NCI-H774 (cell line): ENCODE measurements at places on chromosomes 1 and 21.

GRCh38 chr1:240306673-240307072 is 215.0 kb downstream of the FMN2 start:
- no peak for DNase-seq

DNA sequence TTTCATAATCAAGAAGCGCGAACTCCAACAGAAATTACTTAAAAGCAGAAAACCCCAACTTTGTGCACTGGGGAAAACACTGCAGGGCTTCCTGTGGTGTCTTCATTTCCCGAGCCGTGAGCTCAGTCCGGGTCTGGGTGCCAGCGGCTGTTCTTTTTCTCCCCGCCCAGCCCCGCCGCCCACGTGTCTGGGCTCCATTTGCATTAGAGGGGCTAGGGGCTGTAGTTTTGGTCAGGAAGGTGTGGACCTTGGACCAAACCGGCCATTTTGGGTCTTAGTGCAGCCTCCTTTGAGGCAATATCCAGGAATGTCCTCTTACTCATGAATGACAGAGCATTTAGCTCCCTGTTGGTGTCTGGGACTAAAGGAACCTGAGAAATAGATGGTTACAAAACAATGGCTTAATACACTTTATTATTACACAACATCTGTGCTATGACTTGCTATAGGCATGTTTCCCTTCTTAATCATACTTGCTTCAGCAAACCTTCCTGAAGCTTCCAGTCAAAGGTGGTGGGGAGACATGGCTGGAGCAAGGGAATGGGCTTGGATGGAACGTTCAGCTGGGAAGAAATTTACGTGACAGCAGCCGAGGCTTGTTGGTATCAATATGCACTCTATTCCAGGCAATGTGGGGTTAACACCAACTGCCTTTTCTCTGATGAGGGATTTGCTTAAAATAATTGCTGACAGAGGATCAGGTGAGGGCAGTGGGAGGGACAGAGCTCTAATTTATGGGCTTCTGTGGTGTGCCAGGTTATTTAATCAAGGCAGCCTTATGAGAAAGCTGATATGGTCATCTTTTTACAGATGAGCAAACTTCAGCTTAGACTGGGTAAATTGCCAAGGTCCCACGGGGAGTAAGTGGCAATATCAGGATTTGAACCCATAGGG is 1.1 kb downstream of the AGTRAP start:
- DNase-seq: no peak

DNA sequence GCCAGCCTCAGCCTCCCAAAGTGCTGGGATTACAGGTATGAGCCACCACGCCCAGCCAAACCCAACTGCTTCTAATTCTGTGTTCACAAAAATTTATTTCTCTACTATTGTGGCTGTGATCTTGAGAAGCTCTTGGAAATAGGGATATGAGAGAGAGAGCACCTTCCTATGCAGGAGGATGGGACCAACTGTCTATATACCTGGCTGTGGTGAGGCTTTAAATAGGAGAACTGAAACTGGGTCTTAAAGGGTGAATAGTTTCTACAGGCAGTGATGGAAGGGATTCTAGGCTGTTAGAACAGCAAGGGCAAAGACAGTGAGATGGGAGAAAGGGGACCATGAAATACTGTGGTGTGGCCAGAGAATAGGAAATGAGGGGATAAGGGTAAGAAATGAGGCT is 8.3 kb upstream of the PTCH2 start:
- no peak for DNase-seq

GRCh38 chr1:43931711-43932660 is 1.6 kb upstream of the ARTN start:
- no peak for DNase-seq

GRCh38 chr1:231678011-231678432 is 51.4 kb downstream of the DISC1 start:
- no peak for DNase-seq

- DNase-seq: no peak
Observed at GRCh38 chr1:201226859-201227488, 36.4 kb downstream of the IGFN1 start.

GRCh38 chr1:68173936-68174737 is 58.2 kb downstream of the WLS start:
- DNase-seq: peak; percentile 43

GRCh38 chr1:118900643-118901440 is 87.3 kb downstream of the TBX15 start:
- no peak for DNase-seq

- no peak for DNase-seq
Observed at GRCh38 chr1:34917017-34917416, 12.4 kb downstream of the DLGAP3 start.

DNA sequence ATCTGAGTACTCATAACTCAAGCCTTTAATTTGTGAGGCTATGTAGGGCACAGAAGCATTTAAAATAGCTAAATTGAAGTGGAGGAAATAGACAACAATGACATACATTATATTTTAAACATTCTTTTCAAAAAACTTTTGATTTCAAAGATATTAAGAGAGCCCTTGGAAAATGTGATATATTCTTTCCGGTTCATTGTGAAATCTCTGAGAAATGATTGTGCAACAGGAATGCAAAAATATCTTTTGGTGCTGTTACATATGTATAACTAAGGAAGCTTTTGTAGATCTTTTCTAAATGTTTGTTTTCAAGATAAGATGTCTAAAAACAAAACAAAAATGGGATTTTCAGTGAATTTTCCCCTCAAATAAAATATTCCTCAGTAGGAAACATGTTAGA is 185.2 kb downstream of the LEPR start:
- DNase-seq: no peak

DNA sequence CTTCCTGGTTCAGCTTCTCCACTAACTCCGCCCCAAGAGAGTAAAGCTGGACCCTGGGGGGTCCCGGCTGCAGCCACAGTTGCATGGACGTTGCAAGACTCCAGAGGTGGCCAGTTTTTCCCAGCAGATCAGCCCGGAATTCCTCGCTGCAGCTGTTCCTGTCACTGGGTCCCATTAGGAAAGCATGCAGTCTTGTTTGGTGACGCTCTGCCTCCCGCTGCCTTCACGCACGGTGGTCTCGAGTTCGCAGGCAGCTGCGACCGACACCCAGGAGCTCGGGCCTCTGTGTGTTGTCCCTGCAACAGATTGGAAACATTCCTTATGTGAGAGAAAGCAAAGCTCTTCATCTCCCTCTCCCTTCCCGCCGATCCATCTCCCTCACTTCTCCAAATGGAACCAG is 162.8 kb downstream of the PRDM16 start:
- DNase-seq: no peak

DNA sequence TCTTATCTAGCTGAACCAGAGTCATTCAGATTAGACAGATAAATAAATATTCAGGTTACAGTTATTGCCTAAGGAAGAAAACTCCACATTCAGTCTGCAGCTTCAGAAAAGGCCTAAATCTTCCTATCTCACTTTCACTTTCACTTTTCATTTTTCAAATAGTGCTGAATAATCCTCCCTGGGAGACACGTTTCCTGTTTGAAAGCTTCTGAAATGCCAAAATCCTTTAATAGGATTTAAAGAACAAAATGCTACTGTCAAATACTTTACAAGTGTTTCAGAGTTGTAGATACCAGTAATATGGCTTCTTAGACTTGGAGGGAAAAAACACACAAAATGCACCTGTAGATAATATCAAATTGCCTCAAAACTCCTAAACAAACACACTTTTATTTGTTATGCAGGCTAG is 3.9 kb downstream of the PSMB2 start:
- DNase-seq: peak; percentile 24

- DNase-seq: no peak
Observed at GRCh38 chr1:70819785-70820184, 227.8 kb downstream of the PTGER3 start.

DNA sequence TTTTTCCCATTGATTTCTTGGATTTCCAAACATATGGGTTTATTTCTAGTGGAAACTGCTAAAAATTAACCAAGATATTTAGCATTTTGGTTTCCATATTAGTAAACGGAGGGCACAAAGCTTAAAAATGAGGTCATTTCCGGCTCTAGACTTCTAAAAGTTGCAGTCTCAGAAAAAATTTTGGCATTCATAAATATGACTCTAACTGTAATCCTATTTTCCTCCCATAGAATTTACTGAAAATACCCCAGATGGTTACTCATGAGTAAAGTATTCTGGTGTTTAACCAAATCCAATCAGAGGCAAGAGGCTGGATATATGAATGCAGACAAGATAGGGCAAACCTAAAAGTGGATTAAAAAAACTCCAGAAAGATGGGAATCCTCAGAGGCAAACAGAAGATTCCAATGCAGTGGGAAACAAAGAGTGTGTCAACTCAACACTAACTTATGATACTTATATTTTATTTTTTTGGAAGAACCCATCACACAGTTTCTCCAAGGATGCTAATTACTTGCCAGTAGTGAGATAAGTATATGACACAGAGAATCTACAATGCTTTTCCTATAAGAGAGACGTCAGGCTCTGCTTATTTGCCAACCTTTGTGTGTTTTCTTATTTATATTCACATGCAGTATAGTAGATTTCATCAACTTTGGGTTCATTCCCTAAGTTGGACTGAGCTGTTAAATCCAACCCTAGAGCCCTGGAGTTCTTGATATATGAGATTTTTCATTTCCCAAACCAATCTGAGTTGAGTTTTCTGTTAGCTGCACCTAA is 90.1 kb upstream of the BCL10 start:
- DNase-seq: no peak

GRCh38 chr1:85396194-85396593 is 68.8 kb downstream of the DDAH1 start:
- DNase-seq: no peak

DNA sequence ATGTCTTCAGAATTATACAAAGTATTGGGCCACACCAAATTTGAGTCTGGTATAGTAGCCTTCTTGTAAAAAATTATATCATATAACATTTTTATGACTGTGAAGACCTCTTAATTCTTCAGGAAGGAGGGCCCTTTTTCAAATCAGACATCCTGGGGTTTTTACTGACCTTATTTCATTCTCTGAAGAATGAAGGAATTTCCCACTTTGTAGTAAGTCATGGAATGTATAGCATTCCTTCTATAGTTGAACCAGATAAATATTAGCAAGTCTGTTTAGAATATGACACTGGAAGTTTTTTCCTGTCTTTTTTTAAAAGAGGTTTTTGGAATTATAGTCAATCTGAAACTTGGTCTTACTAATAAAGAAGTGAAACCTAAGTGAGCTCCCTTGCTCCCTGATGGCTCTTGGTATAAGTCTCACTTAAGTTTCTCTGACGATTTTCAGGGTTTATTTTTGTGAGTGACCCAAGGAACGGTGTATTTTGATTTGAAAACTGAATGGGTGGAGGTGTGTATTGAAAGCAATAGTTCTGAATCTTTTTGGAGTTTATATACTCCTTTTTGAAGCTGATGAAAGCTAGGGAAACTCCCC is 23.7 kb downstream of the SNX27 start:
- no peak for DNase-seq

GRCh38 chr21:46023555-46023954 is 42.0 kb downstream of the COL6A1 start:
- no peak for DNase-seq

- DNase-seq: peak; percentile 31
Observed at GRCh38 chr1:84370831-84371394, 27.4 kb upstream of the DNASE2B start.

DNA sequence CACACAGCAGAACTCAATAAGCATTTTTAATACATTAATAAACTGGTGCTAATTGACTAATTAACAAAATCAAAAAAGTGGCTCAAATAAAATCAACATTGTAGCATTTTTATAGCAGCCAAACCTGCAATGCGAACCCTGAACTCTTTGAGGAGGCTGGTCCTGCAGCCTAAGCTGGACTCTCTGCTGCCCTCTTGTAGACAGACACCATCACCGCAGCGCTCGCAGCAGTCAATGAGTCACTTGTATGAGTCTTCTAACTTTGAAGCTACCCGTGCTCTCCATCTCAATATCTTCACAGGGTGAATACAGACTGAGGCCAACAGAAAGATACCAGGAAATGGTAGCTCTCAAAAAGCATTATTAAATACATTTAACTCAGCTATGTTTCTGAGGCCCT is 9.7 kb upstream of the KRTAP7-1 start:
- DNase-seq: no peak

GRCh38 chr21:30444204-30444603 is 4.1 kb downstream of the KRTAP15-1 start:
- DNase-seq: no peak

GRCh38 chr1:201675143-201675542 is 136.2 kb downstream of the NAV1 start:
- no peak for DNase-seq

DNA sequence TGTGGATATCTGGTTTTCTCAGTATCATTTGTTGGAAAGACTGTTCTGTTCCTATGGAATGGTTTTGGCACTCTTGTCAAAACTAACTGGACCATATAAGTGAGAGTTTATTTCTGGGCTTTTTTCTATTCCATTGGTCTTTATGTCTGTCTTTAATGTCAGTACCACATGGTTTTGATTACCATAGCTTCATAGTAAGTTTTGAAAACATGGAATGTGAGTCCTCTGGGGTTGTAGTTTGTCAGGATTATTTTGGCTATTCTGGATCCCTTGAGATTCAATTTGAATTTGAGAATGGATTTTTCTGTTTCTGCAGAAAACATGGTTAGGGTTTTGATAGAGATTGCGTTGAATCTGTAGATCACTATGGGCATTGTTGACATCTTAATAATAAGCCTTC is 107.9 kb downstream of the ZFYVE9 start:
- DNase-seq: no peak
